ENCODE measurements at places on chromosomes 2 and 18.

DNA sequence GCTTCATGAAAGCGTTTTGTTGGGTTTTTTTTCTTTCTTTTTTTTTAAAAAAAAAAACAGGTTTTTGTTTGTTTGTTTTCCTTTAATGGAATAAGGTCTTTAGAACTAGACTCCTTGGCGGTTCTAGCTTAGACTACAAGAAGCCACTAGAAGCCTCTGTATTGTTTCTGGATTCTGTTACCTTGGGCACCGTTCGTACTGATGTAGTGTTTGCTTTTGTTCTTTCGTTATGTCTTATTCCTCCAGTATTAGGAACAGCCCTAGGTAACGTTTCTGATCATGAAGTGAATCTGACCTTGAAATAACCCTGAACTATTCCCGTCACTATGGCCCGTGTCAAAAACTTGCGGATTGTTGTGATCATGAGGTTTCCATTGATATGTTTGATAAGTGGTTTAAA, 164.6 kb downstream of the PTGR3 start:
- DNase-seq, result no peak

DNA sequence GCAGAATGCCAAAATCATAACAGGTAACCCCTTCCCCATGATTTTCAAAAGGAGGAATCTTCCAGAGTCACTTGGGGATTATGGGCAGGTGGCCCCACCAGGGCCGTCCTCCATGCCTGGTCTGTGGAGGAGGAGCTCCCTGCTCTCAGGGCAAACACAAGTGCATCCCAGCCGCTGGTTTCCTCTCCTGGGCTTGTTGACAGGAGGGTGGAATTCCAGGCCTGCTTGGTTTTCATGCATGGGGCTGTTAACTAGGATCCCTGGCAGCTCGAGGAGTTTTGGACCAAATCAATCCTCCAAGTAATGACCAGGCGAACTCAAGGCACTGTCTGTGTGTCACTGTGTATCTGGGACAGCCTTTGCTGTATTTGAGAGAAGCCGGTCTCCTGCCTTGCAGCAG, 45.3 kb downstream of the FOSL2 start:
- no peak for DNase-seq

- no peak for DNase-seq
Measured at GRCh38 chr2:97707362-97708047, 5.9 kb upstream of the ZAP70 start.

DNA sequence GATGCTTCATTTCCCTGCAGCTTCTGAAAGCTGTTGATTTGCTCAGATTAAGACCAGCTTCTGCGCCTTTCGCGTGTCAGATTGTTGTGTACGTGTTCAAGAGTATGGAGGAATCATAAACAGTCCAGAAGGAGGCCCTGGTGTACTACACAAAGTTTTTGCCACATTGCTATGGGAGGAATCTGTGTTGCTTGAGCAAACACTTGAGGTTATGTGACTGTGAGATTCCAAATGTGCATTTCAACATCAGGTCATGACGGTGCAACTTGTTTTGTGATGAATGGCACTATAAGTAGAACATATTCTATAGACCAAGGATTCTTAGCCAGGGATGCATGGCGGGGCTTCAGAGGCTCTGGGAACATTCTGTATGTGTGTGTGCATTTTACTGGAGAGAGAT, 35.0 kb downstream of the SRSF7 start:
- no peak for DNase-seq

GRCh38 chr2:26537826-26538475, 60.0 kb upstream of the OTOF start:
- DNase-seq, result no peak

GRCh38 chr18:54877076-54877475, 48.8 kb downstream of the RAB27B start:
- DNase-seq, result no peak

- no peak for DNase-seq
Measured at GRCh38 chr2:150625303-150625702, 137.8 kb upstream of the RND3 start.

- no peak for DNase-seq
Measured at GRCh38 chr2:62415019-62415431, 91.0 kb downstream of the TMEM17 start.

DNA sequence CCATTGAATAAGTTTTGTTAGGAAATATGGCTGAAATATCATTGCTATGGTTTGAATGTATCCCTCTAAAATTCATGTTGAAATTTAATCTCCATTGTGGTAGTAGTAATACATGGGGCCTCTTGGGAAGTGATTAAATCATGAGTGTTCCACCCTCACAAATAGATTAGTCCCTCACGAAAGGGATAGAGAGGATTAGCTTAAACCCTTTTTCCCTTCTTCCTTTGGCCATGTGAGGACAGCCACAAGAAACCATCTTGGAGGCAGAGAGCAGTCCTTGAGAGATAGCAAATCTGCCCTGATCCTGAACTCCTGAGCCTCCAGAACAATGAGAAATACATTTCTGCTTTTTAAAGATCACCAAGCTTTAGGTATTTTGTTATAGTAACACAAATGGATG, 274.2 kb downstream of the CDH19 start:
- no peak for DNase-seq

DNA sequence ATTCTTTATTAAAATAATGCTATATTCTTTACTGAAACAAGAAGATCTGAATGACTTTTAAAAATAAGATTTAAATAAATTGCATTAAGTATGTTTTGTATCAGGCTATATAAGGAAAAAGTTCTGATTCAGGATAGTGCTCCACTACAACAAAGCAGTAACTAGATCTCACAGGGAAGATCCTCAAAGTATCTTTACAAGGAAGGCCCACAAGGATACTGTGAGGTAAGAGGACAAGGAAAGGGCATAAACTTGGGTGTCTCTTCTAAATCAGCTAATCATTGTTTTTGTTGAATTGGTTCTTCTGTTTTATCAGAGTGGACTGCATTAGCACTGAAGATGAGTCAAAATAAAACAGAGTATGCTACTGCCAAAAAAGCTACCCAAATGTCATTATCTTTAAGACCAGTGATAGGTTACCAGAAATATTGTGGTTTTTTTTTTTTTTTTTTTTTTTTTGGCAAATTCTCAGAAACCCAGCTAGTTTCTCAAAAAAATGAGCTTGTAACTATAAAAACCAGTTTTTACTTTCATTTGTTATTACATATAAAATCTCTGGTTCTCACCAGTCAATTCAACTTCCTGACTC, 160.9 kb downstream of the BAZ2B start:
- DNase-seq, result no peak

DNA sequence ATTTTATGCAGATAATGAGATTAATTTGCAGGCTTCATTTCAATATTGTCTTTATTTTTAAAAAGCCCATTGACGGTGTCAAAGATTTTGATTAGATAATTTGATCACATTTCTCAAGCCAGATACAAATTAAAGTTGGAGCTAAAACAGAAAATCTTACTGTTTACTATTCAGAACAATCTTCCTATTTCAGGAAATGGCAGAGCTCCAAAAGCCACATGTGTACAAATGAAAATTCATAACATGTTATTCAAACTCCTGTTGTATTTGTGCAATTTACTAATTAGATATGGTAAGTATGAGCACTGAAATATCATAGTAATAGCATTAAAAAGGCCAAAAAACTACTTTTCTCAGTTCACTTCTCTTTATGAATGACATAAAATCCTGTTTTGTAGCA, 682.9 kb downstream of the KCNJ3 start:
- DNase-seq, result no peak

GRCh38 chr2:179837408-179837807, 24.0 kb downstream of the ZNF385B start:
- no peak for DNase-seq

DNA sequence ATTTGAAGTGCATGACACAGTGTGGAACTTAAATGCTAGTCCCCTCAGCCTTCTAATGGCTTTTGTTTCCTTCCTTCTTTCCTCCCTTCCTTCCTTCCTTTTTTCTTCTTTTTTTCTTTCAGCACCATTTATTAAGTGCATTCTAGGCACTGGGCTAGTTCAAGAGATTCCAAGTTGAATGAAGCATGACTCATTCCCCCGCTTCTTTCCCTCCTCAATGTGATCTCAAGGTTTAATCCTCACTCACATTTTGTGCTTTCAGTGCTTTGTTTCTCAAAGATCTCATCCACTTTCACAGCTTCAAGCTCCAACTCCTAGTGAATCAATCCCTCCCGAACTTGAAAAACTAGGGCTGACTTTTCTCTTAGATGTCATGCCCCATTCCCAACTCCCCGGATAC, 90.1 kb downstream of the LBH start:
- no peak for DNase-seq

- DNase-seq, result no peak
Measured at GRCh38 chr2:11067221-11068078, 87.8 kb upstream of the SLC66A3 start.

- no peak for DNase-seq
Measured at GRCh38 chr2:205773989-205774388, 91.7 kb downstream of the NRP2 start.

DNA sequence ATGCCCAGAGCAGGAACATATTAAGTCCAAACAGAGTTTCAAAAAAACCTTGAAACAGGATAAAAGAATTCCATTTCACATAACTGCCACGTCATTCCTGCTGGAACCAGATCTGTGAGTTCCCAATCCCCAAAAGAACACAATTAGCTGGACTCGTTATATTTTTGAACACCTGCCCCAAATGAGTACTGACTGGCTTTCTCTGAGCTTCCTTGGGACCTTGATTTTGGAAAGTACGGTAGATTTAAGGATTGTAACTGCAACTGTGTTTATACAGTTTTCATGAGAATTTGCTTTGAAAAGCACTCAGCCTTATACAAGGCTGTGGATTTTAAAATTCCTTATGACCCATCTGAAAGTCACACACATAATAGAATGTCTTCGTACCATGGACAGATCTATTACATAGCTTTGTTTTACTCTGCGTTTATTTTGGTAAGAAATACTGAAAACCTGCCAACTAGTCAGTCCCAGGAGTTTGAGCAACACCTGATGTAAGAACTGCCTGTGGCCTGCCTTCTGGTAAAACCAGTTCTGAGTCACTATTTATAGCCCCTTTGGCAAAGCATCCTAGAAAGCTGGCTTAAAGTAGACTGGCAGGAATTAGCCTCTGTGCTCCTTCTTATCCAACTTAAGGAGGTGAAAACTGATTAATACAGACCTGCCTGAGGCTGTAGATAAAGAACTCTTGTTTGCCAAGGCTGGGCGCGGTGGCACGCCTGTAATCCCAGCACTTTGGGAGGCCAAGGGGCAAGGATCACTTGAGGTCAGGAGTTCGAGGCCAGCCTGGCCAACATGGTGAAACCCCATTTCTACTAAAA, 48.1 kb downstream of the MERTK start:
- DNase-seq, result no peak

DNA sequence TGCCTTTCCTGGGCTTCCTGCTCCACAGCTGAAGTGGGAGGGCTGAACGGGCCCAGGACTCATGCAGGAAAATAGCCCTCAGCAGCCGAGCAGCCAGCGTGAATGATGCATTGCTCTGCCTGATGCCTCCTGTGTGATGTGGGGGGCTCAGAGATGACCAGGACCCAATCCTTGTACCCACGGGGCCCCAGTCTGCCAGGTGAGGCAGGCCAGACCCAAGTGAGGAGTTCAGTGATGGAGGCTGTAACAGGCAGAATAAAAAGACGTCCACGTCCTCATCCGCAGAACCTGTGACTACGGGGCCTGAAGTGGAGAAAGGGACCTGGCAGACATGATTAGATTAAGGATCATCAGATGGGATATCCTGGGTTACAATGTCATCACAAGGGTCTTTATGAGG, 194.9 kb upstream of the HDAC4 start:
- no peak for DNase-seq

DNA sequence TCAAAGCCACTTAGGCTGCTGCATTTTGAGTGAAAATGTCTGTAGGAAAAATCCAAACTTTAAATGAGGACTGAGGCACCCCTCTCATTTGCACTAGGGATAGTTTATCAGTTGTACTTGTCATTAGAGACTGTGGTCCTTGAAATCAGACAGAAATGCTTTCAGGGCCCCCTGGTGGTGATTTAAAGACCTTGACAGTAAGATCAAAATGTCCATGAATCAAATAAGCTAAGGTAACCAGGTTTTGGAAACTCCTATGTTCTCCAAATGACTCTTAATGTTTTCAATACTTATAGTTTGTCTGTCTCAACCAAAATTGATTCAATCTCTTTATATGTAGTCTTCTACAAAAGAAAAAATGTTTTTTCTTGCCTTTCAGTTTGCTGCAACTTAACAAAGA, 28.8 kb upstream of the DDX18 start:
- no peak for DNase-seq

DNA sequence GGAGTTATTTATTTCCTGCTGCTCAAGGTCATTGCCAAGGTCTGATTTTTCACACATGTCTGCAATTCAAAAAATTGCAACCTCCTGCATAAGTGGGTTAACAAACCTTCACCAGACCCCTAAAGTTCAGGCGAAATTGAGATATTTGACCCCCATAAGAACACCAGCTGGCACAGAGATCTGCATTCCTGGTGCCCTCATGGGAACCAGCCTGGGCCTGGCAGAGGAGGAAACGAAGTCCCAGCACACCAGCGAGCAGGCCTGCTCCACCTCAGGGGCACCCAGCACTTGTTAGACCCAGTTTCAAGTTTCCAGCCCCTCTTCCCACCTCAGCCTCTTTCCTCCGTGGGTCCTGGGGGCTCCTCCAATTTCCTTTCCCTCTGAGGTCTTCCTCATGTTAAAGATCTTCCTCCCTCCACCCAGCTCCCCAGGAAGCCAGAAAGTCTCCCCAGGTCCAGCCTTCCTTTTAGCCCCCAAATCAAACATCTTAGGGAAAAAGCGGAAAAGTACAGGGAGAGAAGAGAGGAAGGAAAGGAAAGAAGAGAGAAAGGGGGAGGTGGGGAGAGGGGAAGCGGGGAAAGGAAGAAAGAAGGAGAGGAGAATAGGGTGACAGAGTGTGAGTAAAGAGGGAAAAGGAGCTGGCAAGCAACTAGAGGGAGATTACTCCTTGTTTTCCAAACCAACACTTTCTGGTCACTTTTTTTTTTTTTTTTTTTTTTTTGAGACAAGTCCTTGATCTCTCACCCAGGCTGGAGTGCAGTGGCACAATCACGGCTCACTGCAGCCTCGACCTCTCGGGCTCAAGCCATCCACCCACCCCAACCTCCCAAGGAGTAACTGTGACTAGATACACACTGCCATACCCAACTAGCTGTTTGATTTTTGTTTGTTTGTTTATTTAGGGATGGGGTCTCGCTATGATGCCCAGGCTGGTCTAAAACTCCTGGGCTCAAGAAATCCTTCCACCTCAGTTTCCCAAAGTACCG, 3.9 kb upstream of the C2orf72 start:
- DNase-seq, result no peak

DNA sequence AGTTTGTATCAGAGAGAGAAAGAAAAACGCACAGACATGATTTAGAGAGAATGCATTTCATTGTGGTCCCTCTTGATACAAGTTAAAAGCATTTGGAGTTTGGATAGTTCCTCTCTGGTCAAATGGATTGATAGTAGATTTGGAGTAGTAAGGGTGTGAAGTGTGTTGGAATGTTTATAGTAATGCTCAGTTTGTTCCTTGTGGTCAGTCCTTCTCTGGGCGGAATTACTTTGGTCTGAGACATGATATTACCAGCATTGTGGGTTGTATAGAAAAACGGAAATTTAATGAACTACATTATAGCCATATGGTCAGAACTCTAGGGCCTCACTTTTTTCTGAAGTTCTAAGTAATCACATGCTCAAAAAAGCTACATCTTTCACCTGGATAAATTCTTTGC, 178.9 kb downstream of the AGAP1 start:
- no peak for DNase-seq

- no peak for DNase-seq
Measured at GRCh38 chr2:16394072-16394985, 271.3 kb downstream of the CYRIA start.
